NCI-H774 (cell line): ENCODE measurements at places on chromosomes 3 and 15.
A peak's percentile ranks its signal among the peaks of the same experiment; 100 is the strongest.

GRCh38 chr15:32994810-32995424, 199.6 kb downstream of the FMN1 start:
- peak; percentile 3 for DNase-seq

DNA sequence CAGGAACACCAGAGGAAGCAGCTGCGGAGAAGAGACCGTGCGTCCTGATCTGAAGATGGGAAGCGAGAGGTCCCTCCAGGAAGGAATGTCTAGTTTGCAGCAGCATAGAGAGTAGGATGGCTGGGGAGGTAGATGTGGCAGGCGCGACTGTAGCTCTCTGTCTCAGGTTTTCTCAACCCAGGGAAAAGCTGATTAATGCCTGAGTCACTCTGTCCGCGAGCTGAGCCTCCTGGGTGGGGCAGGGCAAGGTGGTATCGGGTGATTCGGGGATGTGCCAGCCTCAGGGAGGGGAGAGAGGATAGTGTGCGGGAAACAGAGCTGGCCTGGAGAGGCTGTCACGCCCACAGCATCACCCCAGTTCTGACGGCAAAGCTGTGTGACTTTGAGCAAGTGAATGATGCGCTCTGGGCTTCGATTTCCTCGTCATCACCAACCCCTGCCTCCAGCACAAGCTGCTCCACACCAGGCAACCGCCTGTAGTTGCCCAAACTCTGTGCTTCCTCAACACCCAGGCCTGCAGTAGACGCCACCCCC, 28.4 kb downstream of the CPN2 start:
- DNase-seq: no peak

GRCh38 chr15:101348643-101349042, 53.6 kb upstream of the SNRPA1 start:
- DNase-seq: no peak

- peak; percentile 71 for DNase-seq
Observed at GRCh38 chr15:72994534-72995177, 57.6 kb upstream of the NEO1 start.

GRCh38 chr3:160098926-160099626, 110.4 kb downstream of the IL12A start:
- no peak for DNase-seq

DNA sequence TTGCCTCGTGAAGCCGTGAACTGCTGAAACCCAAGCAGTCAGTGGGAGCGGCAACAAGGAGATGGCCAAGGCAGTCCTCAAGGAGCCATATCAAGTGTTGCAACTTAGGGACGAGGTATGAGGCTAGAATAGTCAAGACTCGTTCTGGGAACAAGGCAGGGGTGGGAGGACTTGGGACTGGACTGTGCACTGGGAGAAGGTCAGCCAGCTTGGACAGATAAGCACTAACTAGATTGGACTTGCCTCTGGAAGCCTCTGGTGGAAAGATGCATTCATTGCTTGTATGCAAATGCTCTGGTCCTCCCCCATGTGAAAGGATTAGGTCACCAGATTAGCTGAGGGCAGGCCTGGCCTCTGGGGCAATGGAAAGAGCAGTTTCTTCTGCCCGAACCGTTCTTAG, 123.3 kb upstream of the CTNNB1 start:
- no peak for DNase-seq

DNA sequence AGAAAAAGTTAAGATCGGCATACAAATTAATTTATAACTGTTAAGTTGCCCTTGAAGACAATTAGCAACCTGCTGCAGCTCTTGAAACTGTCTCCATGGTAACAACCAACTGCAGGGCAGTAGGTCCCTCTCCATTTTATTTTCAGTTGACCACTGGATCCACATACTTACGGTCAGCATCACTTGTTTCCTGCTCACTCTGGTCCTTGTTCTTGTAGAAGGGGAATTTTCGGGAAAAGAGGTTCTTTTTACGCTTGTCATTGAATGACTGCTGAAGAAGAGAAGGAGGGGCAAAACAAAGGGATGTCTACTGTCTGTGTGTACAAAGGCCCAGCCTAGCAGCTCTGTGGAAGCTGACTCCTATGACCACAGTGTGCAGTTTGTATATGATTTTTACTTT, 46.8 kb upstream of the MELTF start:
- peak; percentile 19 for DNase-seq

- no peak for DNase-seq
Observed at GRCh38 chr15:65550681-65551098, 20.4 kb downstream of the HACD3 start.

DNA sequence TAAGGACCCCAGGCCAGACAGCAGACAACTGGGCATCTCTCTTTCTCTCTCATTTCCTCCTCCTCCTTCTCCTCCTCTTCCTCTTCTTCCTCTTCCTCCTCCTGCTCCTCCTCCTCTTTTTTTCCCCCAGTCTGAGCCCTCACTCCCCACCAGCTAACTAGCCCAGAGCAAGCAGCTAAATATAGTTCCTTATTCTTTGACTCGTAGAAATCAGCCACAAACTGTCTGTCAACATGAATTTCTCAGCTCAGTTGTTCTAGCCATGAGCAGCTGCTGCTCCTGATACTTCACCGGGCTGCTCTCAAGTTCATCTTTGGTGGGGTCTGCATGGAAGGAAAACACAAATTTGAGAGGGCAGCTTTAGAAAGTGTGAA, 19.2 kb upstream of the LOXL1 start:
- no peak for DNase-seq

GRCh38 chr15:48645558-48646330, at the start of gene FBN1:
Gene FBN1 (minus strand): TSS chr15:48645709. CDS start chr15:48644769, 940 bp downstream.
- DNase-seq: peak; percentile 1

GRCh38 chr3:64086479-64087252, 63.4 kb upstream of the PSMD6 start:
- DNase-seq: no peak

DNA sequence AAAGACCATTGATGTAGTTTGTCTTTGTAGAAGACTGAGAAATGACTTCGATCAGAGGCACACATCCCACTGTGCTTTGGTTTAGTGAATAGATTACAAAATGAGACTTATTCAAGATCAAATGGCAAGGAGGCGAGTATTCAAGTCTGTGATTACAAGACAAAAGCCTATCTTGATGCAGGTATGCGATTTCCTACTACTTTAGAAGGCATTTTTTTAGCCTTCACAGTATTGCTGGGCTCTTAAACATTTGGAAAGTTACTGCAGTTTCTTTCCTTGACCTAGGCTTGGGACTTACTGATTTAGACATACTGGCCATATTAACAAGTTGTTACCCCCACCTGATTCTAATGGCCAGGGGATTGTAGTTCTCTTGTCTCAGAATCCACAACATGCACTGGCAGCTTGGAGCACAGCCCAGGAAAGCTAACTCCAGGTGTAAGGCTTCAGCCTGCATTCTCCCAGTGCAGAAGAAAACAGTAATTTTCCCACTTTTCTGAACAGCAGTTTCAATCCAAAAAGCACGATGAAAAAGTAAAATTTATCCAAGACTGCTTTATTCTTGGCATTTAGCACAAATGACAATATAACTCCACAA, 311.6 kb downstream of the EPHA6 start:
- no peak for DNase-seq

DNA sequence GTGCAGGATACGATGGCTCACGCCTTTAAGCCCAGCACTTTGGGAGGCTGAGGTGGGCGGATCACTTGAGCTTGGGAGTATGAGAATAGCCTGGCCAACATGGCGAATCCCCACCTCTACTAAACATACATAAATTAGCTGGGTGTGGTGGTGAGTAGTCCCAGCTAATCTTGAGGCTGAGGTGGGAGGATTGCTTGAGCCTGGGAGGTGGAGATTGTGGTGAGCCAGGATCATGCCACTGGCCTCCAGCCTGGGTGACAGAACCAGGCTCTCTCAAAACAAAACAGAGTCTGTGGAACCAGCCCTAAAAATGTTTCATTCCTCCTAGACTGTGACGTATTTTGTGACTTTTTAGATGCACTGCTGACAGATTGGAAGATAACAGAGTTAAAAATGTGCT, 34.3 kb upstream of the RAD51 start:
- DNase-seq: no peak

DNA sequence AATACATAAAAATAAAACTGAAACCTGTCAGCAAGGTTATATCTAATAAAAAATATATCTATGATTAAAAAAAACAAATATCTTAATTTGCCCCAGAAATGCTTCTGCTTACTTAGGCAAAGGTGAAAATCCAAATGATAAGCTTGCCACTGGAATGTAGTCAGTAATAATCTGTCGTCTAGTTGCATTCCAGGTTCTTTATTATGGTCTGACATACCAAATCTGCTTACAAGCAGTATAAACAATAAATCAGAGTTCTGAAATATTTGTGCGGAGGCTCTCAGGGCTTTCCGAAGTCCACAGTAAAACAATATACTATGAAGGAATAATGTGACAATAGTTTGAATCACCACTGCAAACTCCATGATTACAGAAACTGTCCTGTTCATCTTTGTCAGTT, 1133.5 kb downstream of the ROBO1 start:
- no peak for DNase-seq

- no peak for DNase-seq
Observed at GRCh38 chr3:21979706-21980105, 228.7 kb upstream of the ZNF385D start.

DNA sequence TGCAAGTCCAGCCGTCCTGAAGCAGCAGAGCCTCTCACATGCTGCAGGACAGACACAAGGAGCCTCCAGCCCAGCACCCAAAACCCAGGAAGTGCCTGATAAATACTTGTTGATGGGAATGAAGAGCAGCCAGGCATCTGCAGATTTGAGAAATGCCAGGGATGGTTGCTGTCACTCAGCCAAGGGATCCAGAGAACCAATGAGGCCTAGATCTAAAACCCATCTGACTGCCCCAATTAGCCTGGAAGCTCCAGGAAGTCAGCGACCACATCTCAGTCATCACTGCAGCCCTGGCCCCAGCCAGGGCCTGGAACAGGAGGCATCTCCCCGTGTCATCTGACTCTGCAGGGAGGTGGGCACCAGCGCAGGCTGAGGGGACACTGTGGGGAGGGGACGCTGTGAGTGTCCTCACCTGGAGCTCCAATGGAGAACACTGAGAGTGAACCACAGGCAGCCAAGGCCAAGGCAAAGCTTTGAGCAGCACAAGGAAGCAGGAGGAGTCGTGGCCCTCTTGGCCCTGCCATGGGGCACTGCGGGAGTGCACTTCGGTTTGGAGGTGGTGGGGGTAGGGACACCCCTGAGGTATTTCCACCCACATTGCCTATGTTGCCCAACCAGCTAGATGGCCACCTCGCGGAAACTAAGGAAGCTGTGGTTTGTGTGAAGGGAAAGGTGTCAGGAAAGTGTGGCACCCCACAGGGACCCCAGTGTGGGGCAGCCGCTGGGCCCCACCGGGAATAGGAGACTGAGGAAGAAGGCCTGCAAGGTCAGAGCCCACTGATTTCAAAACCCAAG, 229.5 kb downstream of the VPS13C start:
- DNase-seq: no peak

DNA sequence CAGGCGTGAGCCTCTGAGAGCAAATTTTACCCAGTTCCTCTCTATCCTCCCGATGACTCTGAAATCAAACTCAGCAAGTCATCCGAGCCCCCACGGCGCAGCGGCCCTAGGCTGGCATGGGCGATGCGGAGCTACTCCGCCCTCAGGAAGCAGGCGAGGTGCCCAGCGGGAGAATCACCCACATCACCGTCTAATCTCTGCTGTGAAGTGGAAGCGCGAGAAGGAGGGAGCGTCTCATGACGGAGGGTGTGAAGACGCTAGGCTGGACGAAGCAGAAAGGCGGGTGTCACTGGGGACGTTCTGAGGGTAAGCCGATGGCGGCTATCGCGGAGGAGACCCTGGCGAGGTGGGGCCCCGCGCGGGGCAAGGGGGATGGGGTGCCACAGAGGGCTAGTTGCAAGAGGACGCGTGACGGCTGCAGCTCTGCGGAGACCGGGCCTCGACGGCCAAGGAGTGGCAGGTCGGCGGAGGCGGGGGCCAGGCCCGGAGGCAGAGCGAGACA, 9.1 kb upstream of the GNAI2 start:
- DNase-seq: no peak

- DNase-seq: no peak
Observed at GRCh38 chr3:59429198-59429597, 379.4 kb upstream of the CFAP20DC start.

DNA sequence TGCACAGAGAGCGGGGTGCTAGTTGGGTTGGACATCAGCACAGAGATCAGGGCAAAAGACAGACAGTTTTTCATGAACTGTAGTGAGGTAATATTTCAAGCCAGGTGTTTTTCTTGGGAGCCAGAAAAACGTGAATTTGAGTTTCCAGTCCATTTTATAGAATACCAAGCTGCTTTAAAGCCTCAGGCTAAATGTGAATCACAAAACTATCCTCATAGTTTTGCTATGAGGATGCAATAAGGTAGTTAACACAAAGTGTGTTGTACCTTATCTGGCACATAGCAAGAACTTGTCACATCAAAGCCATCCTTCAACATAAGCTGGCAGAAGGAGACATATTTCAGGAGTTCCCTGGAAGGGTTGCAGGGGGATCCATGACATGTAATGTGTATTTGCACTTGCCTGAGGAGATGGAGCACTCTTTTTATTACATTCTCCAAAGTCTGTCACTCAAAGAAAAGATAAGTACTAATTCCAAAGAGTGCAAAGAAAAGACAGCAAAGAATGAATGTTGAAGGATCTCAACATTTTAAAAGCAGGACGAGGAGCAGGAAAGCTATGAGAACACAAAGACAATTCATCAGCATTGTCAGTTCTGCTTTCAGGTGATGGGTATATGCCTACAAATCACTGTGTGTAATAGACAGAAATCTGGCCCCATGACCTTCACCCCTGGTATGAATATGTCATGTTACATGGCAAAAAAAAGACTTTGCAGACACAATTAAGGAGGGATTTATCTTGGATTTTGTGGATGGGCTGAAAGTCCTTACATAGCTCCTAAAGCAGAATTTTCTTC, 1046.4 kb downstream of the NTRK3 start:
- DNase-seq: no peak

GRCh38 chr3:73433687-73434086, 191.1 kb downstream of the PDZRN3 start:
- no peak for DNase-seq

DNA sequence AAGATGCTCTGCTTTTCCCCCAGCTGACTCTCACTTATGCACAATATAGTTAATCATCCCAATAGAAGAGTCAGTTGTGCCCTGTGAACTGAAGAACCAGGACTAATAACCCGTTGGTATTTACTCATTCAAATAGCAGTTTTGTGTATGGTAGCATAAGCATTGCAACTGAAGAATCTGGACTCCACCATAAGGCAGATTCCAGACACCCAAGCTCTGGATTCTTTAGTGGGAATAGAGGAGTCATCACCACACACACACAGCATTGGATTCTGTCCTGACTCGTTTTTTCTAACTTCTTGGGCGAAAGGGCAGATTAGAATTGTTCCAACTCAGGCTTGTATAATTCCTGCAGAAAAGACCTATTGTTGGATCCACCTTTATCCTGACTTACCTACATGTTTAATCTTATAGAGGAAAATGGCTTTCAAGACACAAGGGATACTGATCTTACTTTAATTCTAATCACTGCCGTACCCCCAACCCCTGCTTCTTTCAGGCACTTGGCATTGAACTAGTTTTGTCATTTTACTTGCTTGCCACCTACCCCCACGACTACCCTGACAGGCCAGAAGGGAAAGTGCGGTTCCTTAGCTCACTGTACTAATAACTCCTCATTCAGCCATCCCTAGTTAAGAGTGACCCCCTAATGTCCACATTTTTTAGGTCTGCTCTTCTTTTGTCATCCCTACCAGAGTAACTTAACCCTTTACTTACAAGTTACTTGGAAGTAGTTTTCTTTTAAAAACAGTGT, 42.3 kb downstream of the NKIRAS1 start:
- no peak for DNase-seq
